Gastroesophageal sphincter (tissue), 4 donors: ENCODE measurements at places on chromosomes 13 and 19. TPM values are rescaled to one million over a fixed set of nuclear protein-coding genes. Genes with fewer than 3 reads are reported as not detected.
A peak's percentile ranks its signal among the peaks of the same experiment; 100 is the strongest.

DNA sequence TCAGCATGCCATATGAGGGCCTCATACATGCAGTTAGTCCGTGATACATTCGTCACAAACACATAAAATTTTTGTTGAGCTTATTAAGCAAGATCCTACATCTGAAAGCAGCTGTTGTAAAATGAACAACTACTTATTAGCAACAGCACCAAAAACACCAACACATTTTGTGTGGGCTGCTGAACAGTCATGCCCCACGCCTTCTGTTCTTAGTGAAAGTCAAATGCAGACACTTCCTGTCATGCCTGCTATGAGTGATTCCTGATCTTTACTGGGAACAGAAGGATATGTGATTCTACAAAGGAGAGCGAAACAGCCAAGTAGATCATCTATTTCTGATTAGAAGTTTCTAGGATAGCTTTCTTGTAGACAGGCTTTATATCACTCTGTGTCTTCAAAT is 4.2 kb upstream of the B3GLCT start:
- H3K27ac ChIP-seq: no peak overlapping the region
- no peaks in the 10 kb centered on the region for H3K4me1 ChIP-seq
- no peaks in the 10 kb centered on the region for H3K36me3 ChIP-seq
- no peak for ATAC-seq

GRCh38 chr19:2577722-2578335 is 101.9 kb downstream of the GADD45B start:
- H3K4me1 ChIP-seq: peaks cover 59% of the 10 kb centered on the region
- ATAC-seq: no peak
- H3K27me3 ChIP-seq: no peaks in the 10 kb centered on the region

Gene CEACAM8
- not detected for total RNA-seq

DNA sequence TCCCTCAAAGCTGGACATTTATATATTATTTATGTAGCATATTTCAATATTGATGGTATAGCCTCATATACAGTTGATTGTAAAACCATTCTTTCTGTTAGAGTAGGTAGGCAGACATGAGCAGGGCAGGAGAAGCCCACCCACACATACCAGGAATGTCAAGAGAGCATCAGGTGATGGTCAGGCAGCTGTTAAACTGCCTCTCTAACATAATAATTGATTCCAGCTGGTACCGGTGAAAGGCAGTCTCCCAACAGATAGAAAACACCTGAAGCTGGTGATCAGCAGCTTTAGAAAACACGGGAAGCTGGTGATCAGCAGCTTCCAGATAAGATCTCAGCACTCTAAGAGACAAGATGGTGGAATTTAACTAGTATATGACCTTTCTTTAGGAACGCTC is 132.9 kb downstream of the SLITRK6 start:
- no peaks in the 10 kb centered on the region for H3K4me1 ChIP-seq
- no peak overlapping the region for H3K27ac ChIP-seq
- H3K36me3 ChIP-seq: no peaks in the 10 kb centered on the region
- no peaks in the 10 kb centered on the region for H3K27me3 ChIP-seq

Gene FFAR3
- total RNA-seq: not detected

DNA sequence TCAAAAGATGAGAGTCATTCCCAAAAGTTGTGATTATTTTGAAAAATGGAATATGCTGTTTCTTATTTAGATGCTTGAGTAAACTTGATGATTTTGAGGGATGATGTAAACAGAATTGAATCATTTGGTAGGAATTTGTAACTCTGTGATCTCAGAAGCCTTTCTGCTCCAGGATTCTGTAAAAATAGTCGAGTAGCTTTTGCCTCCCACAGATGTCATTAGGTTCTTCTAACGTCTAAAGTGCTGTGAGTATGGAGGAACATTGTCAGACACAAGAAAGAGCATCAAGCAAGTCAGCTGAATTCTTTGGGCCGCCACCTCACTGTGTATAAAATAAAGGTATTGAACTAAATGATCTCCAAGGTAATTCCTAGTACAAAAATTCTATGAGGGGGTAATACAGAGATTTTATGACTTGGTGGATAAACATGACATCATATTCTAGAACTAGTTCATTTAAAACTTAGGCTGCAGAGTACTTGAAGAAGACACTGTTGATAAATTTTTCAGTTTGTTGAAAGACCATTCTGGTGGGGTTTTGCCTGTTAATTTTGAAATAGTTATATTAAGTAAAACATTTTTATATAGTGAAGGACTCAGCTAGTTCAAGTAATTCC is 1.4 kb upstream of the GPR183 start:
- peak overlapping the region; percentile 75 for H3K27ac ChIP-seq
- H3K27me3 ChIP-seq: no peaks in the 10 kb centered on the region
- no peaks in the 10 kb centered on the region for H3K36me3 ChIP-seq
- ATAC-seq: no peak
- H3K4me3 ChIP-seq: no peak overlapping the region
- peaks cover 83% of the 10 kb centered on the region for H3K4me1 ChIP-seq

DNA sequence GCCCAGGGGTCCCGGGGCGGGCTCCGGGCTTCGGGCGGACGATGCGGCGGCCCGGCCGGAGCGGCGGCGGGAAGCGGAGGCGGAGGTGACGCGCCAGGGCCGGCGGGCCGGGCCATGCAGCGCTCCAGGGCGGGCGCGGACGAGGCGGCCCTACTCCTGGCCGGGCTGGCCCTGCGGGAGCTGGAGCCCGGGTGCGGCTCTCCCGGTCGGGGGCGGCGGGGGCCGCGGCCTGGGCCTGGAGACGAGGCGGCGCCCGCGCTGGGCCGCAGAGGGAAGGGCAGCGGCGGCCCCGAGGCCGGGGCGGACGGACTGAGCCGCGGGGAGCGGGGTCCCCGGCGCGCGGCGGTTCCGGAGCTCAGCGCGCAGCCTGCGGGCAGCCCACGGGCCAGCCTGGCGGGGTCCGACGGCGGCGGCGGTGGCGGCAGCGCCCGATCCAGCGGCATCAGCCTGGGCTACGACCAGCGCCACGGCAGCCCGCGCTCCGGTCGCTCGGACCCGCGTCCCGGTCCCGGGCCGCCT is 362 bp downstream of the WTIP start:
- peak overlapping the region; percentile 50 for H3K4me3 ChIP-seq
- H3K36me3 ChIP-seq: no peaks in the 10 kb centered on the region
- H3K27ac ChIP-seq: peak overlapping the region; percentile 93

DNA sequence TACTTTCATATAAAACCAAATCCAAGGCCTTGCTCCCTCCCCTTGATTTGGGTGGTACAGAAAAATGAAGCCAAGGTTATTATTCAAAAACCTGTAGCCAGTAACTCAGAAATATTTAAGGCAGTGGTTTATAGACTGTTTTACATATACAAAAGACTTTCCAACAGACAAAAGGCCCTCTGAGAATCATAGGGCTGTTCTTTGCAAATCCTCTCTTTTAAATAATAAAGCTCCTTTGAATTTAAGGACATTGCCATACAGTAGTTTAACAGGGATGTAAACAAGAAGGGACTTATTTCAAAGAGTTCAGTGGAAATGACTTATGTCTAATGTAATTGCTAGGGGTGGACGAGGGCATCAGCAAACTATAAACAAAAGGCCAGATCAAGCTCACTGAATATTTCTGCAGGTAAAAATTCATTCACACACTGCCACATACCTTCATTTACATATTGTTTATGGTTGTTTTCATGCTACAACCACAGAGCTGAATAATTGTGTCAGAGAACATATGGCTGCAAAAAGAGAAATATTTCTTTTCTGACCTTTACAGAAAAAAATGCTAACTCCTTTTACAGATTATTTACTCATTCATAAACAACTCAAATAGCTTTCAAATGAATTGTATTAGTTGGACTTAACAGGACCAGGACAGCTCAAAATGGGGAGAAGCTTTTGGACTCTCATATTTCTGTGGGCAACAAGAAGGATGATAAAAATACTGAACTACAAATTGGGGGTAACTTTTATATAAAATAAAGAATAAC is 665.6 kb downstream of the SLITRK1 start:
- no peaks in the 10 kb centered on the region for H3K36me3 ChIP-seq
- H3K4me3 ChIP-seq: no peak overlapping the region
- no peak overlapping the region for H3K27ac ChIP-seq
- H3K27me3 ChIP-seq: no peaks in the 10 kb centered on the region

DNA sequence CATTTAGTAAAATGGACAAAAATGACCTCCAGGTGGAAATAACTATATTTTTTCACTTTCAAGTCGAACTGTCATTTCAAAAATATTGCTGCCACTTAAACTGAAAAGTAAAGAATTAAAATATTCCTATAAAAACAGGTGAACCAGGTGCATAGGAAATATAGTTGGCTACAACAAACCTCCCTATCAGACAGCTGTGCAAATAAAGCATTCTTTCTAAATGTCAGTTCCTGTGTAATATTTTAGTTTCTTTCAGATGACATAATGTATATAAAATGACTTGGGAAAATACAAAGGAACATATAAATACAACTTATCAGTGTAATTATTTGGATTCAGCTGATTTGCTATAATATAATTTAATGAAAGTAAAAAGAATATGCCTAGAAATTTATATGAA is 403.5 kb upstream of the GPC6 start:
- no peak overlapping the region for H3K4me3 ChIP-seq
- no peaks in the 10 kb centered on the region for H3K36me3 ChIP-seq
- H3K27ac ChIP-seq: no peak overlapping the region
- ATAC-seq: no peak

GRCh38 chr13:71339736-71340135 is 527.3 kb downstream of the DACH1 start:
- no peaks in the 10 kb centered on the region for H3K36me3 ChIP-seq
- H3K27ac ChIP-seq: no peak overlapping the region
- no peak overlapping the region for H3K4me3 ChIP-seq
- no peaks in the 10 kb centered on the region for H3K27me3 ChIP-seq
- no peak for ATAC-seq

DNA sequence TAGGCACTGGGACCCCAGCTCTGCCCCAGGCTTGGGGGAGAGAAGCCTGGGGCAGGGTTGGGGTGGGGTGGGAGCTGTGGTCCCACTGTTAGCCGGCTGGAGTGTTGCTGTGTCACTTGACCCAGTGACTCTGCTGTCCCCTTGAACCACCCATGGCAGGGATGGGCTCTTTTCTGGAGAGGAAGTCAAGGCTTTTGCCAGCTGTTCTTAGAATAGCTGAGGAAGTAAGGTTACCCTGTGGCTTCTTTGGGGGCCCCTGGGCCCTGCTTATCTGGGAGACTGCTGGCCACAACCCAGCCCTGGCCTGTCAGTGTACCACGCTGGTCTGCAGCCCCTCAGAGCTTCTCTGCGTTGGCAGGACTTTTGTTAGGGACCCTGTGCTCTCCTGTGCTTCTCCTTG is 9.1 kb downstream of the PNPLA6 start:
- no peak for ATAC-seq
- no peak overlapping the region for H3K4me3 ChIP-seq
- H3K4me1 ChIP-seq: no peaks in the 10 kb centered on the region
- H3K27me3 ChIP-seq: no peaks in the 10 kb centered on the region

Gene CRB3
- not detected for total RNA-seq

- peak overlapping the region; percentile 66 for H3K4me3 ChIP-seq
- peak; percentile 1 for ATAC-seq
- H3K36me3 ChIP-seq: peaks cover 41% of the 10 kb centered on the region
- H3K27me3 ChIP-seq: no peaks in the 10 kb centered on the region
These were observed 238 bp downstream of the ZNF260 start for GRCh38 chr19:36527873-36528193.

DNA sequence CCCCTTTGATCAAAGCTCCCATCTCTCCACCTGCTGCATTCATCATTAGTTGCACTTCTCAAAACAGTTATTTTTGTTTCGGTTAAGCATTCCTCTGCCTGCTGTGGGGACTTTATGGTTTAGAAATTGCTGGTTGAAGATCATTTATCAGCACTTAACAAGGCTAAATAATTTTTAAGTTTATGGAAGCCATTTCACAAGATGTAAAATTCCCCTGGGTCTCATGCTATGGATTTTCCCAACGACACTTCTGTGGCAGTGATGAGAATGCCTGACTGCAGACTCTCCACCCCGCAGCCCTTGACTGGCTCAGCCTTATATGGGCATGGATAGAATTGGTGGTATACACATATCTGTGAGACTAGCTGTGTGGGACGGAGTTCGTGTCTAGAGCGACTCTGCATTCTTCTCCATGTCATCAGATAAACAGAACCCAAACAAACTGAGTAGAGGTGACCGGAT is 52.8 kb downstream of the COL4A2 start:
- H3K27ac ChIP-seq: peak overlapping the region; percentile 94
- H3K4me3 ChIP-seq: no peak overlapping the region

- peaks cover 77% of the 10 kb centered on the region for H3K27me3 ChIP-seq
- H3K4me1 ChIP-seq: peaks cover 57% of the 10 kb centered on the region
- ATAC-seq: no peak
- no peak overlapping the region for H3K4me3 ChIP-seq
- no peaks in the 10 kb centered on the region for H3K36me3 ChIP-seq
- H3K27ac ChIP-seq: no peak overlapping the region
These were observed 2.4 kb downstream of the ADAMTSL5 start for GRCh38 chr19:1510442-1510806.

Gene TSSK6
- 3.3 TPM for total RNA-seq

Gene CDK8
- 16.2 TPM for total RNA-seq

DNA sequence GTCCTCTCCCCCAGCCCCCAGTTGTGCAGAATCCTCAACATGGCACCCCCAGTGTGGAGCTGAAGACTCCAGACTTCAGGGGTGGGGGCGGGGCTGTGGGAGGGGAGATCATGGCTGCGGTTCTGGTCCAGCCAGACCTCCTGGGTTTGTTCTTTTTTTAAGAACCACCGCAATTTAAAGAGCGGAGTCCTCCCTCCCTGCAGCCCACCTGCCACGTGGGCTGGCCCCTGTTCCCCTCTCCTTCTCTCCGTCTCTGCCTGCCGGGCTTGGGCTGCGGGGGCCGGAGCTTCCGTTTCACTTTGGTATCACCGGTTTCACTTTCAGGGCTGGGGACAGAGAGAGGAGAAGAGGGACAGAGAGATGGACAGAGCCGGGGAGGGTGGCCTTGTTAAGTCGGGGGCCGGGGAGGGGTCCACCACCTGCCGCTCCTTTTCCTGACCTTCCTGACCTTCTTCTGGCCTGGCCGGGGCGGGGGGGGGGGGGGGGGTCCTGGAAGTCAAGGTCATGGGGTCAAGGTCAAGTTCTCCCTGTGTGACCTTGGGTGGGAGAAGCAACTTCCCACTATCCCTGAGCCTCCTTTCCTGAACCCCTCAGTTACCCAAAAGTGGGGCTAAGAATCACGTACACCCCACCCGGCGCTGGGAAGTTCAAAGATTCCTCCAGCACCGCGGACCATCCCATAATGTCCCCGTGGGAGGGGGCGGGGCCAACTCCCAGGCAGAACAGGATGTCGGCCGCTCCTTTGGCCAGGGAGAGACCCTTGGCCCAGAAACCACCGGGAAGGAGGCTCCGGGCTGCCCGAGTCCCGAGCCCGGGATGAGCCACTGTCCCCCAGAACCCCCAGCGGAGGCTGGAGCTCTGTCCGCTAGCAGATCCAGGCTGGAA is 11.3 kb upstream of the ZBTB7A start:
- H3K27ac ChIP-seq: peak overlapping the region; percentile 85
- peak; percentile 82 for ATAC-seq
- no peaks in the 10 kb centered on the region for H3K27me3 ChIP-seq
- no peaks in the 10 kb centered on the region for H3K36me3 ChIP-seq

- ATAC-seq: peak; percentile 79
- peak within 1 kb of the TSS; percentile 71 for H3K4me3 ChIP-seq
- H3K27me3 ChIP-seq: no peaks in the 10 kb centered on the region
These were observed at the start of gene ZNF154 for GRCh38 chr19:57708641-57709361. Gene ZNF154, minus strand, starts transcription at chr19:57709204. Its CDS starts 233 bp downstream, at chr19:57708971.
